Cardiac muscle cell (in vitro differentiated cells and primary cell): ENCODE measurements at places on chromosomes 6 and 20.

DNA sequence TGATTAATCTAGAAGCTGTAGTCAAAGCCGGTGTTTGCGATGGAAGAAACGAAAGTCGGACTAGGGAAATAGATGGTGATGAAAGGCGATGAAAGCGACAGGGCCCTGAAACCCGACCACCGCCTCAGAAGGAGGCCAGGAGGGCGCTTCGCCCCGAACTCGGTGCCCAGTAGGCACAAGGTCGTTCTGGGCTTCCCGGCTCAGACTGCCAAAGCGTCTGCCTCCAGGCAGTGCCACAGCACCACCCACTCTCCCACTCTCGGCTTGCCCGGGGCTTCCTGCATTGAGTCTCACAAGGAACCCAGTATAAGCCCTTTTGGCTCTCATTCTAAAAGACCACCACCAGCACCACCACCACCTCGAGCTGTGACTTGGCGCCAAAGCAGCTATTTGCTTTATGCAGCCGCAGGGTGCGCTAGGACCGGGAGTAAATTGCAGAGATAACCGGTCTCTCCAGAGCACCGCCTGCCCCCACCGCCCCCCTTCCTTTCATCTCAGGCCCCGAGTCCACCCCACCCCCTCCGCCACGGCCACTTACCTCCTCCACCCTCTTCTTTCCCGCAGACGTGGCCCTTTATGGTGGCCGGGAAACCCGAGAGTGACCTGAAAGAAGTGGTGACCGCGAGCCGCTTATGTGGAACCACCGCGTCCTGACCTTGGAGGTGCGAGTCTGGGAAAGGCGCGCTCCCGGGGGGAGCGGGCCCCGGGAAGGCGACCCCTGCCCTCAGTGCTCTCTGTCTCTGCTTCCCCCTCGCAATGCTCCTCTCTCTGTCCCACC is 2.4 kb downstream of the TCF21 start:
- no peak overlapping the region for H3K27ac ChIP-seq
- no peaks in the 10 kb centered on the region for H3K36me3 ChIP-seq
- DNase-seq, result peak; percentile 53
- peak overlapping the region; percentile 7 for H3K4me3 ChIP-seq

- no peak for DNase-seq
- H3K36me3 ChIP-seq, result peaks cover 11% of the 10 kb centered on the region
- no peak overlapping the region for H3K4me3 ChIP-seq
- H3K4me1 ChIP-seq, result no peaks in the 10 kb centered on the region
These were observed 17.8 kb upstream of the ALDH8A1 start for GRCh38 chr6:134967711-134968110.

DNA sequence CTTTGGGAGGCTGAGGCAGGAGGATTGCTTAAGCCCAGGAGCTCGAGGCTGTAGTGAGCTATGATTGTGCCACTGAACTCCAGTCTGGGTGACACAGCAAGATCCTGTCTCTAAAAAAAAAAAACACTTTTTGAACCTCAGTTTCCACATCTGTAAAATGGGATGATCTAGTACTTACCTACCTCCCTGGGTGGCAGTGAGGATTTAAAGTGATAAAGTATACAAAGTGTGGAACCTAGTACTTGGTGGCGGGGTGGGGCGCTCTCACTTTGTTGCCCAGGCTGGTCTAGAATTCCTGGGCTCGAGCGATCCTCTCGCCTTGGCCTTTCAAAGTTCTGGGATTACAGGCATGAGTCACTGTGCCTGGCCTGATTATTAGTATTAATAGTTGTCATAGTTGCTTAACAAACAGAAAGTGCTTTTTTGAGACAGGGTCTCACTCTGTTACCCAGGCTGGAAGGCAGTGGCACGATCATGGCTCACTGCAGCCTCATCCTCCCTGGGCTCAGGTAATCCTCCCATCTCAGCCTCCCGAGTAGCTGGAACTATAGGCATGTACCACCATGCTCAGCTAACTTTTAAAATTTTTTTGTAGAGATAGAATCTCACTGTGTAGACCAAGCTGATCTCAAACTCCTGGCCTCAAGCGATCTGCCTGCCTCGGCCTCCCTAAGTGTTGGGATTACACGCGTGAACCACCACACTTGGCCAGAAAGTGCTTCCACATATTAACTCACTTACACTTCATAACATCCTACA is 7.0 kb upstream of the PLTP start:
- no peaks in the 10 kb centered on the region for H3K36me3 ChIP-seq
- H3K4me1 ChIP-seq, result peaks cover 8% of the 10 kb centered on the region
- H3K4me3 ChIP-seq, result no peak overlapping the region
- DNase-seq, result no peak

DNA sequence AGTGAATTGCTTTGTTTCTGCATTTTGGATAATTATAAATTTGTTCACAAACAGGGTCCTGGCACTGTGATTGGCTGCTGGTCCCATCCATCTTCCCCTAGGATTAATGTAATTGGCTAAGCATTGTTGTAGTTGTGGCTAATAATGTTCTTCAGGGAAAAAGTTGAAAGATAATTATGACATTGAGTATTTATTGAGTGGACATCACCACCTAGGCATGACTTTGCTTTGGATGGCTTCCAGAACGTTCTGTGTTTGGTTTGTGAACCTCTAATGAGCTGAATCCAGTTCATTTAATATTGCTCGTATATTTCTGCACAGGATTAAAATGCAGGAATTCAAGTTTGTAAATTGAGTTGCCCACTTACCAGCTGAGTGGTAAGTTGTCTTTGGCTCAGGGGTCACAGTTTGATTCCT is 55.1 kb downstream of the ARID1B start:
- peaks cover 4% of the 10 kb centered on the region for H3K4me1 ChIP-seq
- peak overlapping the region; percentile 8 for H3K27ac ChIP-seq
- H3K4me3 ChIP-seq, result no peak overlapping the region
- H3K27me3 ChIP-seq, result no peaks in the 10 kb centered on the region

- H3K4me1 ChIP-seq, result peaks cover 28% of the 10 kb centered on the region
- H3K27me3 ChIP-seq, result no peaks in the 10 kb centered on the region
- no peak overlapping the region for H3K27ac ChIP-seq
These were observed 98.5 kb downstream of the SSR1 start for GRCh38 chr6:7214468-7214867.

- no peak for DNase-seq
- no peak overlapping the region for H3K27ac ChIP-seq
- no peaks in the 10 kb centered on the region for H3K4me1 ChIP-seq
- no peaks in the 10 kb centered on the region for H3K27me3 ChIP-seq
These were observed 40.0 kb upstream of the OCSTAMP start for GRCh38 chr20:46590443-46590842.

- peak; percentile 30 for DNase-seq
- H3K4me3 ChIP-seq, result no peak overlapping the region
- H3K4me1 ChIP-seq, result peaks cover 6% of the 10 kb centered on the region
- H3K27ac ChIP-seq, result no peak overlapping the region
These were observed 692.1 kb downstream of the HTR1B start for GRCh38 chr6:76771059-76771634.

DNA sequence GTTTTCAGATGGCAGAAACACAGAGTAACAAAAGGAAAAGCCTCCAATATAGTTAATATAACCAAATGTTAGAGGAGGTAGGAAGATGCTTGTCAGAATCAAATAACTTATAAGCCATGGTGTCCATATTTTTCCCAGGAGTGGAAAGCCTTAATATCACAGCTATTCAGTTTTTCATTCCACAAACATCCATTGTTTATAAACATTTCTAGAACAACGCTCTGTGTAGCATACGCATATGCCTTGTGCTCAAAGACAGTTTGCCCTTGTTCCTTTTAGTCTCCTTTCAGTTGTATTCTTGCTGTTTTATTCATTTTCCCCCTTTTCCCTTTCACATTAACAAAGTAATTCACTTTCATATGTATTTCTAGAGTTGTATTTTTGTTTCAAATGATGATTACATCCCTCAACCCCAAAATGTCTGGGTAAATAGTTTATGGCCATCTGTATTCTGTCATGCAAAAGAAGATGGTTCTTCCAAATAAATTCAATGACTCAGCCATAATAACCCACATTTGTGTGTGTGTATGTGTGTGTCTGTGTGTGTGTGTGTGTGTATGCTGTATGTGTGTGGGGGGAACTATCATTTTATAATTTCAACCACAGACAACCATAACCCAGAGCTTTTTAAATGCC is 455.7 kb upstream of the SOX4 start:
- no peaks in the 10 kb centered on the region for H3K36me3 ChIP-seq
- no peak overlapping the region for H3K27ac ChIP-seq
- H3K27me3 ChIP-seq, result no peaks in the 10 kb centered on the region
- peaks cover 7% of the 10 kb centered on the region for H3K4me1 ChIP-seq
- H3K4me3 ChIP-seq, result no peak overlapping the region
- peak; percentile 38 for DNase-seq

GRCh38 chr6:15818491-15818890 is 155.7 kb upstream of the DTNBP1 start:
- no peaks in the 10 kb centered on the region for H3K27me3 ChIP-seq
- DNase-seq, result no peak
- peaks cover 7% of the 10 kb centered on the region for H3K4me1 ChIP-seq
- no peaks in the 10 kb centered on the region for H3K36me3 ChIP-seq
- H3K4me3 ChIP-seq, result no peak overlapping the region

- H3K4me3 ChIP-seq, result no peak overlapping the region
- H3K27me3 ChIP-seq, result no peaks in the 10 kb centered on the region
- no peak overlapping the region for H3K27ac ChIP-seq
- no peak for DNase-seq
- H3K36me3 ChIP-seq, result no peaks in the 10 kb centered on the region
These were observed 130.9 kb downstream of the RFPL4B start for GRCh38 chr6:112478036-112478435.

DNA sequence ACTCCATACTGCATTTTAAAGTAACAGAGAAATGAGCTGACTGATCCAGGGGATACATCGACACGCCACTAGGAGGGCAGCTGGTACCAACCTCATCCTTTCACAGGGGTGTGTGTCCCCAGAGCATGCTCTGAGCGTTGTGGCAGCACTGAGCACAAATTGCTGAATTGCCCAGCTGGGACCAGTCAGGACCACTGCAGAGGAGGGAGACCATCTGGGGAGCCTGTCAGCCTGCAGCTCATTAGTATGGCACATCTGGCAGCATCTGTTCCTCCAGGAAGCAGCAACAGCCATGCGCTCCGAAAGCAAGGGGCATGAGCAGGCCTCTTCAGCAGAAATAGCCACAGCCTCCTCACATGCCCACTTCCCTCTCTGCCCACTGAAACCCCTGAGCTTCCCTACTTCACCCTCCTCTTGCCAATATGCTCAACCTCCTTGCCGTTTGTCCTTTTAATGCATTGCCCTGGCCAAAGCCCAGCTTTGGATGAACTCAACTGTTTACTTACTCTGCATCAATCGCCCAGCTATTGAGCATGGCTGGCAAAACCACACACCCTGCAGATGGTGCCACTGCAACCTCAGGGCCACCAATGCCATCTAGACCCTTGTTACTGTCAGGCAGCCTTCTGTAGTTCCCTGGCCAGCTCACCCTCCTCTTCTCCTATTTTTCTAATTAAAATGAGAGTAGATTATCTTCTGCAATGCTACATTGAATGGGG is 77.6 kb upstream of the NEDD9 start:
- H3K36me3 ChIP-seq, result no peaks in the 10 kb centered on the region
- no peak overlapping the region for H3K4me3 ChIP-seq
- no peaks in the 10 kb centered on the region for H3K27me3 ChIP-seq

GRCh38 chr6:67666177-67666964 is 968.7 kb upstream of the ADGRB3 start:
- no peaks in the 10 kb centered on the region for H3K27me3 ChIP-seq
- no peak overlapping the region for H3K4me3 ChIP-seq
- no peaks in the 10 kb centered on the region for H3K36me3 ChIP-seq
- no peak for DNase-seq
- no peaks in the 10 kb centered on the region for H3K4me1 ChIP-seq

DNA sequence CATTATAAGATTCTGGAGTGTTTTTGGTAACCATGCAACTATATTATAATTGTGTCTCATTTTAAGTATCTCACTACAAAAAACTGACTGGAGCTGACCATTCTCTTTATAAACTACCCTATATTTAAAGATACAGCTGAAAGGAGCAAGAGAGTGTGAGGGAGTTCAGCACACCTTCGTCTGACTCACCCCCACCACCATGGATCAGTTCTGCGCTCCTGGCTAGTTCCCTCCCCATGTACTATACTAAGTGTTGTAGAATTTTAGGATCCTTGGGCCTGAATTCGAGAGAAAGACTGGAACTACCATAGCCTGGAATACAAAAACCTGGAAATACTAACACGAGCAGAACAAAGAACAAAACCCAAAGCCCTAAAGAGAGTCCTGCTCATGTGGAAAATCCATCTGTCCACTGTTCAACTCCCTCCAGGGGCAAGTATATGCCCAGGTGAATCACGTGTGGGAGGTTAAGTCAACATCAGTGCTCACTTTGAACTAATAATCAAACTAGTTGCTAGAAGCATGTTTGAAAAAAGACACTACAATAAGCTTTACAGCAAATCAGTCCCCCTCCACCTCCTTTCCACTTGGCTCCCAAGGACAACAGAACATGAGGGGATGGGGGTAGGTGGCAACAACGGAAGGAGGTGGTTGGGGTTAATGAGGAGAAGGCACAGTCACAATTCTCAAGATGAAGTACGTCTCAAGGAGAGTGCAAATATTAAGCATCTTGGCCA is 46.8 kb downstream of the ELOVL5 start:
- DNase-seq, result no peak
- peaks cover 40% of the 10 kb centered on the region for H3K4me1 ChIP-seq
- H3K27me3 ChIP-seq, result no peaks in the 10 kb centered on the region
- H3K4me3 ChIP-seq, result no peak overlapping the region
- H3K27ac ChIP-seq, result peak overlapping the region; percentile 69

DNA sequence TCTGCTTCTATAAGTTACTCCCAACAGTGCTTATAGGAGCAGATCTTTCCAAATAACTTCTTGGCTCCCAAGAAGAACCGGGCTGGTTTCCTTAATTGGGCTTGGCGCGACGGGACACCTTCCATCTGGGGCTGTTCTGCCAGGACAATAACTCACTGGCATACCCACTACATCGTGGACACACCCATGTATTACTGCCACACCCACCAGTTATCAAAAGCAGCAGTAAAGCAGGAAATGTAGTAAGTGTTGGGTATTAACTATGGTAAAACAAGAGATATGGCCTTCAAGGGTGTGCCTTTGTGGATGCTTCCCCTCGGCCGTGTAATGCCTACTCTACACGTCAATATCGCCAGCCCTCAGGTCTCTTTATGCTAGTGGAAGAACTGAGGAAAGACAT is 24.7 kb downstream of the CNKSR3 start:
- no peak for DNase-seq
- H3K4me1 ChIP-seq, result no peaks in the 10 kb centered on the region
- no peaks in the 10 kb centered on the region for H3K36me3 ChIP-seq
- H3K27ac ChIP-seq, result no peak overlapping the region
- H3K27me3 ChIP-seq, result no peaks in the 10 kb centered on the region
- H3K4me3 ChIP-seq, result no peak overlapping the region

- H3K27me3 ChIP-seq, result peaks cover 93% of the 10 kb centered on the region
- H3K36me3 ChIP-seq, result no peaks in the 10 kb centered on the region
- H3K4me3 ChIP-seq, result peak overlapping the region; percentile 54
- DNase-seq, result no peak
- H3K4me1 ChIP-seq, result no peaks in the 10 kb centered on the region
These were observed 30.8 kb downstream of the SF3B5 start for GRCh38 chr6:144064402-144065212.

DNA sequence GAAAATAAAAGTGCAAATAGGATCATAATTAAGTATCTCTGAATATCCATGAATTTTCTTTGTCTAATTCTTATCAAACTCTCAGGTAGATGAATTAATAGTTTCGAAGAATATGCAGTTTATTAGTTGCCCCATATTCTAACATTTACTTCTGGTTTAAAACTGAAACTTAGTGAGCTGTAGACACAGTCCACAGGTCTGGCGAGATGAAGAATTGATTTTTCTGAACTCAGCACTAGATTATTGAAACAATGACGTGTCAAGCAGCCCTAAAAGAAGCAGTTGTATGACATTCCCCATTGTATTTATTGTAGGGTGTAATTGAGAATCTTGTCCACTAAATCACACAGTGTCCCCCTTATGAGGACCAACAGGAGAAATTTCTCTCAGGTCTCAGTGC is 407.1 kb downstream of the GRIK2 start:
- no peak for DNase-seq
- H3K27me3 ChIP-seq, result no peaks in the 10 kb centered on the region
- no peaks in the 10 kb centered on the region for H3K4me1 ChIP-seq
- no peak overlapping the region for H3K4me3 ChIP-seq
- no peak overlapping the region for H3K27ac ChIP-seq
- no peaks in the 10 kb centered on the region for H3K36me3 ChIP-seq
